BJ (cell line): ENCODE measurements at places on chromosomes 11 and 22.
A peak's percentile ranks its signal among the peaks of the same experiment; 100 is the strongest.

- no peak for DNase-seq
Measured at GRCh38 chr11:114343493-114343892, 47.3 kb downstream of the NNMT start.

DNA sequence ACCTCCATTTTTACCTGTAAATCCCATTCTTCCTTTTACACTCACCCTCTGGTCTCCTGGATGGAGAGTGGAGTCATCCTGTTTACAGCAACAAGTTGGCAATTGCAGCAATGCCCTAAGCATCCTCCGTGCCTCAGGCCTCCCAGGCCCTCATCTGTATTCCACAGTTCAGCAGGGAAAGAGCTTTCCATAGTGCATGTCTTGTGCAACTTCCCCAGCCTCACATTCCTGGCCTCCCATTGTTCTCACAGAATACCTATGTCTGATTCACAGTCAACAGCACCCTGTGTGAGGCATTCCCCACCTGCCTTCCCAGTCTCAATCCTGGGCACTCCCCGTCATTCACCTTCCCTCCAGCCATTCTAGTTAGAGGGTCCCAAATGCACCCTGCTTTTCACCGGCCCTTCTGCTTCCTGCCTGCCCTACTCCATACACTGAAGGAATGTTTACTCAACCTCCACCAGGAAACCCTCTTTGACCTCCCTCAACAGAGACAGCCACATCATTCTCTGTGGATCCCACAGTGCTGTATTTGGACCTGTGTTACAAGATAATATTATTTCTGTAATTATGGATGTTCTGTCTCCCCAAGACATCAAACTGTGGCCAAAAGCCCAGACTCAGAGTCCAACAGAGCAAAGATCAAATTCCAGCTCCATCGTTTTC, 405.7 kb downstream of the BUD13 start:
- no peak for DNase-seq

GRCh38 chr11:44358713-44359112, 48.8 kb upstream of the ALX4 start:
- no peak for DNase-seq

GRCh38 chr22:37497062-37497599, 10.9 kb upstream of the MFNG start:
- DNase-seq, result peak; percentile 50

DNA sequence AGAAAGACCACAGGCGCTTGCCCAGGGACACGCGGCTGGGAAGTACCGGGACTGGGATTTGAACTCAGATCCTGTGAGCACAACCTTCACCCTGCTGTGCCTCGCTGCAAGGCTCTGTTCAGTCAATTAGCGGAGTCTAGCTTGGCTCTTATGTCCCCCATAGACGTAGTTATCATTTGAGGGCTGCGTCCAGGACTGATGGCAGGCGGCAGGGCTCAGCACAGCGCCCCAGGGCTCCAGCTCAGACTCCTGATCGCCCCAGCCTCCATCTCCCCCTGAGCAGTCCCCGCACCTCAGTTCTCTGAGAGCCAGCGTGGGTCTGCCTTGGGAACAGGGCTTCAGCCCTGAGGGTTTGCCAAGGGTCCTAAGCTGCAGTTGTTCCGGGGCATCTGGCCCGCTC, 19.8 kb downstream of the MRGPRG start:
- DNase-seq, result no peak

DNA sequence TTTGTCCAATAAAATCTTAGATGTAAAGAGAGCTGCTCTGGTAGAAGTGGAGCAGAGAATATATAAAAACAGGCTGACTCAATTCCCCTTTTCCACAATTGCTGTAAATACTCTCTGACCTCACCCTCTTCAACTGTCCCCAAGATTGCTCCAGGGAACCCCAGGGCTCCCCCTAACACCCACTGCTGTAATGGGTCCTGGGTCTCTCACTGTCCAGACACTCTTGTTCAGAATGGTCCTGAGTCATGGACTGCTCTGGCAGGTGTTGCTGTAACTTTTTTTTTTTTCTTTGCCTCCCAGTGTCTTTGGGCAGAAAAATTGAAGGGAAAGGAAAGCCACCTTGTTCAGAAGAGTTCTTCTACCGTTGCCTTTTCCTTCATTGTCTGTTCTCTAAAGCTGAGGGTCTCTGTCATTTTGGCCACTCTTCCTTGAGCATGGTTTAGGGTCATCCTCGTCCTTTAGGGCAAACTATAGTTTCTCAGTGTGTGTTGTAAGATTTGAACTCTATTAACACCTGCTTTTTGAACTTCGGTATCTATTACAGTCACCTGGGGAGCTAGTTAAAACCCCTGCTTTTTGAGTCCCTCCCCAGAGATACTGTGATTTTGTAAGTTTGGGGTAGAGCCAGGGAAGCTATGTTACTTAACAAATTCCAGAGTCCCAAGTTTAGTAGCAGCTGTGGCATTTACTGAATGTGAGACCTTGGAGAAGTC, 209.5 kb downstream of the NAV2 start:
- DNase-seq, result no peak

DNA sequence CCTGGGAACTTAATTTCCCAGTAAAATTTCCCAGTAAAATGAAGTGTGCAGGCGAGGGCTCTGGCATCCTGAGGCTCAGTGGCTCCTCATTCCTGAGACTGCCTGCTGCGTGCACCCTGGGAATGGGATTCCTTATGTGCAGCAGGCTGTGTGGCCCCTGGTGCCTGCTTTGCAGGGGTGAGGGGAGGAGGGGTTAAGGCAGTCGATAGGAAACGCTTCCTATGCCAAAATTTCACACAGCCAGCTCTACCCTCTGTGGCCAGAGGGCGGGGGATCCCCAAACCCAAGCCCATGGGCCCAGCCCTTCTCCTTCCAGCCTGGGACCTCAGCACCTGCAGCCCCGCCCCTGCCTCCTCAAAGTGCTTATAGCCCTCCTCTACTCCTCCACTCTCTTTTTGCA, 12.1 kb upstream of the BAIAP2L2 start:
- no peak for DNase-seq

GRCh38 chr11:1546536-1547466, 25.3 kb downstream of the DUSP8 start:
- no peak for DNase-seq

DNA sequence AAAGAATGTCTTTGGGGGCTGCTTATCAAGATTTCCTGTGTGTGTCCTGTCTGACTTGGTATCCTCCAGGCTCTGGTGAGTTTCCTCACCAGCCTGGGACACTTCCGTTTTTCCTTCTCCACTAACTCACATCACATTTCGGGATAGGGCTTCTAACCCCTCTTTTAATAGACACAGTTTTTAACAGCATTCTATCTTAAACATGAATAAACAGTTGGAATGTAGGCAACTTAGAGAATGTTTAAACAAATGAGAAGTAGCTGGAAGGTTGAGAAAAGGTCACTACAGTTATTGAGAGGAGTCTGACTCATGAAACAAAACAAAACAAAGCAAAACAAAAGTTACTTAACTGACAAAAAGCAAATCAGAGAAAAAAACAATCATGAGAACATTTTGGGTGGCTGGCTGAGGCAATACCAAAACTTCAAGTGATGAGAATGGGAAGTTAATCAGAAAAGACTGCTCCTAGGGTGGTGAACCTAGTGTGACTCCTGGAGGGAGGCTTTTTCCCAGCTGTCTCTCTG, 64.7 kb upstream of the CTSC start:
- peak; percentile 91 for DNase-seq

- DNase-seq, result no peak
Measured at GRCh38 chr11:95154514-95154913, 64.9 kb downstream of the ENDOD1 start.

DNA sequence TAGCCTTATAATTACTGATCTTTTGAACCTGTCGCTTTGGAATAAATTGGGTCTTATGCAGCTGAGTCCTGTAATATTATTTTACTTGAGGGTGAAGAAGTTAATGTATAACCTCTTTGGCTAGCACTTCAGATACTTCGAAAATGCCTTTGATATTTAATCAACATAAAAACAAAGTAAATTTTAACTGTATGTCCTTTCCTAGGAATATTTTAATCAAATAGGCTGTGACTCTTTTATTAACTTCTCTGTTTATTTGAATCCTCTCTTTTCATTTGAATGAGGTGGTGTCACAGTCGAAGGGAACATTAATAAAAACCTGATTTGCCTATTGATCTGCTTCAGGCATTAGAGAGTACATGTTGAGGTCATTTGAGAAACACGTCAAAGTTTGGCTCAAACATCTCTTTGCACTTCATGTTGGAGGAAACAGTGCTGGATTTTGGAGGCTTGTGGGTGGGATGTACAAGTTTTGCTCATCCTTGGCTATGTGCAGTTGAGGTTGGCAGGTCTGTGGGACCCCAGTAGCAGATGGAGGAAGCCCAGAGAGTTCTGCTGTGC, 143.6 kb downstream of the NCAM1 start:
- DNase-seq, result no peak

DNA sequence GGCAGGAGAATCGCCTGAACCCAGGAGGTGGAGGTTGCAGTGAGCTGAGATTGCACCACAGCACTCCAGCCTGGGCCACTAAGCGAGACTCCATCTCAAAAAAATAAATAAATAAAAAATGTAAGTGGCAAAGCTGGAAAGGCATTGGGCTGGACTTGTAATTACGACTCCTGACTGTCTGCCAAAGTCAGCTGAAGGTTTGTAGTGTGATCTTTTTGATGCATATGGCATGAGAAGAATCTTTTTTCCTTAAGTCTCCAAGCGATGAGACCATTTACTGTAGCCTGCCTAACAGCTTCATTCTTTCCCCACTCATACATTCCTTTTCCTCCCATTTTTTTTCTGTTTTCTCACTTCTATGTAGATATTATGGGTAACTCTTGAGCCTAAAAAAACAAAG, 24.8 kb downstream of the CTNND1 start:
- no peak for DNase-seq

DNA sequence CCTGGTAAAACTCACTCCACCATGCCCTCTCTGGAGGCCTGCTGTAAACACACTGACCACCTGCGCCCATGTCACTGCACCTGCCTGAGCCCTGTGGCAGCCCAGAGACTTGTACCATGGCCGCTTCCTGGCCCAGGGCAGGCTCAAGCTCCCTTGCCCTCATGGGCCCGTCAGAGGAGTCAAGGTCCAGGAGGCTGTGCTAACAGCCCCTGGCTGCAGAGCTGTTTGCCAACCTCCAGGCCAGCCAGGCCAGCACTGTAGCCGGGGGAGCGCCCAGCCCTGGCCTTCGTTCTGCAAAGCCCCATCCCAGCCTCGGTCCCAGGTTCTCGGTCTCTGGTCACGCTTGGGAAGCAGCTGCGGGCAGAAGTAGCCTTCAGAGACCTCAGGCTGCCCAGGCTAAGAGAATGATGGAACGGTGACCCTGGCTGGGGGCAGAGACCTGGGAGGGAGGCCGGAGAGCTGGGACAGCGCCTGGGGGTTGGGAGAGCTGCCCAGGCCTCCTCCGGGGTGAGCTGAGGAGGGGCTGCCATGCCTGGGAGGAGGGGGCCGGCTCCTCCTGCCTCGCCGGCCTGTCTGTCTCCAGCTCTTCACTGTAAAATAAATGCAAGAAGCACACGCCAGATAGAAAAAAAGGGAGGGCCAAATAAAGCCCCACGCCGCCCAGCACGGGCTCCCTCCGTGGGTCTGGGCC, 11.9 kb upstream of the TCF20 start:
- DNase-seq, result no peak

DNA sequence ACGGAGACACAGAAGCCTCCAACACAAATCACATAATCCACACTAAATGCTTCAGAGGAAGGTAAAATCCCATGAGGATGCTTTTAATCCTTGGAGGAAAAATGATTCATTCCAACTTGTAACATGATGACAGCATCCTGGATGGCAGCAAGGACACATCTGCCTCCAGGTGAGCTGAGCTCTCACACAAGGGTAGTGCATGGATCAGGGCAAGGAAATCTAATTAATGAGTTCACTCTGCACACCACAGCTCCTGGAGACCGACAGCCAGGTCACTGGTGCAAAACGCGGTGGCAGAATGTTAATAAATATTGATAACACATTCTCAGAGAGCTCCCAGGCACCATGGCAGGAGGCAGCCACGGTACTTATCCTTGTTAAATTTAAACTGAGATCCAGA, 40.3 kb upstream of the CYP2D6 start:
- DNase-seq, result no peak

GRCh38 chr11:34609850-34610249, 11.0 kb upstream of the EHF start:
- DNase-seq, result no peak

DNA sequence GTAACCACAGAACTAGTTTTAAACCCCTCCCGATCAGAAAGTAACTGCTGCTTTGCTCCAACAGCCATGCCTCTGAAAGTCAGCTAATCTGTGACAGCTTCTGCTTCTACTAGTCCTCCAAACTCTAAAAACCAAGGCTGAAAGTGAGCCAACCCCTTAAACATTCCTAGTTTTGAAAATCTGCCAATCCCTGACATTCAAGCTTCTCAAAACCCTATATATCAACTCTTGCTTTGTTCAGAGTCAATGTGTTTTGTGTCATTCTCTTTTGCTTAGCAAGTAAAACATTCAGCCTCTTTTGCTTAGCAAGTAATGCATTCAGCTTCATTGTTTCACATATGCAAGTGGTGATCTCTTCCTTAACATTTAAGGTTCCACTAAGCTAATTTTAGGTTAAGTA, 56.9 kb downstream of the ATG16L2 start:
- DNase-seq, result no peak

- DNase-seq, result no peak
Measured at GRCh38 chr11:104876324-104876723, 21.9 kb downstream of the CASP12 start.

DNA sequence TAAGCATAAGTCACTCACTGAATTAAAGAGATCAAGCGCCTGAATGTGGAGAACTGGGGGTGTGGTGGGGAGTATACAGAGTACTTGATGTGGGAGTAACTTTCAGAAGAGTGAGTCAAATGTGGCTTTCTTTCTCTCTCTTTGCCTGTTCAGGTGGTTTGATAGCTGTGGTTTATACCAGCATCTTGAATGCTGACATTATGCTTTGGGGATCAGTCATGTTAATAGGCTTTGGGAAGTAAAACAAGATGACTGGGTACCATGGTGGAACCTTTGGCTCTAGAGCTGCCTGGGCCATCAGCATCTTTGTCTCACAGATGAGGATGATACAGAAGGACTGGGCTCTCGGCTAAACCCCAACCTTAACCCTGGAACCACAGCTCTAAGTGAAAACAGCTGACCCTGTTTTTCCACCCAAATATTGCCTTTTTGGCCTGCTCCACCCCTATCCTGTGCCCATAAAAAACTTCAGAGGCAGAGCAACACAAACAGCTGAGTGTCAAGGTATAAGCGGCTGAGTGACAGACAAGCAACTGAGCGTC, 58.2 kb upstream of the GNAZ start:
- DNase-seq, result no peak

DNA sequence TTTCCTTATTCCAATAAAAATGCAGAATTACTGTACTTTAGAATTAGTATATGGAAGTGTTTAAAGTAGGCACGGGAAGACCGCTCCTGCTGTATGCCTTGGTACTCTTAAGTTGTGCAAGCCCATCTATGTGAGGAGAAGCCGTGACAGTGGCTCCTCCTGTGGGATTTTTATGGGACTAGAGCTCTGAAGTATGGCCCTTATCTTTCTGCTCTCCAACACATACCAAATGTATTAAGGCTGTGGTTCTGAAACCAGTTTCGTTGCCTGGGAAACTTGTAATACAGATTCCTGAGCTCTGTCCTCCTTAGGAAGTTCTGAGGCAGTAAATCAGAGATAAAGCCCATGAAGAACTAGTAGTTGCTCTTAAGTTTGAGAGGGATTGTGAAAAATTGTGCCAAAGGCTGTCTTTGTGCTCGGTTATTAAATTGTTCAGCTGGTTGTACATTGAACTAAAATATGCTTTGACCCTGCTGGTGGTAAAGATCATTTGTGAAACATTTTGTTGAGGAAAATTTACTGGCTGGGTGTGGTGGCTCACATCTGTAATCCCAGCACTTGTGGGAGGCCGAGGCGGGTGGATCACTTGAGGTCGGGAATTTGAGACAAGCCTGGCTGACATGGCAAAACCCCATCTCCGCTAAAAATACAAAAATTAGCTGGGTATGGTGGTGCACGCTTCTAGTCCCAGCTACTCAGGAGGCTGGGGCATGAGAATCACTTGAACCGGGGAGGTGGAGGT, 29.3 kb downstream of the RTN3 start:
- DNase-seq, result peak; percentile 83
